NCI-H510A treated with DMSO at 0.1 percent for 48 hours (cell line): ENCODE measurements at places on chromosomes 1 and 21.

GRCh38 chr1:15975358-15975804, 520 bp downstream of the ZBTB17 start:
- peak; percentile 64 for DNase-seq

DNA sequence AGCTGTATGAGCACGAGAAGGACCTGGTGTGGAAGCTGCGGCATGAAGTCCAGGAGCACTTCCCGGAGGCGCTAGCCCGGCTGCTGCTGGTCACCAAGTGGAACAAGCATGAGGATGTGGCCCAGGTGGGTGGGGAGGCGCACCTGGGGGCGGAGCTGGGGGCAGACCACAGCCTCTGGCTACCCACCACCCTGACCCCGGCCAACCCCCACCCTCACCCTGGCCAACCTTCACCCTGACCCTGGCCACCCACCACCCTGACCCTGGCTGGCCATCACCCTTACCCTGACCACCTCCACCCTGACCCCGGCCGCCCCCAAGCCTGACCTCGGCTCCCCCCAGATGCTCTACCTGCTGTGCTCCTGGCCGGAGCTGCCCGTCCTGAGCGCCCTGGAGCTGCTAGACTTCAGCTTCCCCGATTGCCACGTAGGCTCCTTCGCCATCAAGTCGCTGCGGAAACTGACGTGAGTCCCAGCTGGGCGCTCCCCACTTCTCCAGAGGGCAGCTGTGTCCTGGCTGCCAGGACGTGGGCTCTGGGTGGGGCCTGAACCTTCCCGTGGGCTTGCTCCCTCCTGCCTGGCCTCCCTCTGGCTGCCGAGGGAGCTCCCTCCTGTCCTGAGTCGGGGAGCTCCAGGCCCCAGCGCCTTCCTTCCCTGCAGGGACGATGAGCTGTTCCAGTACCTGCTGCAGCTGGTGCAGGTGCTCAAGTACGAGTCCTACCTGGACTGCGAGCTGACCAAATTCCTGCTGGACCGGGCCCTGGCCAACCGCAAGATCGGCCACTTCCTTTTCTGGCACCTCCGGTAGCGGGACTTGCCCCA, 69.5 kb downstream of the PIK3CD start:
- DNase-seq = no peak

DNA sequence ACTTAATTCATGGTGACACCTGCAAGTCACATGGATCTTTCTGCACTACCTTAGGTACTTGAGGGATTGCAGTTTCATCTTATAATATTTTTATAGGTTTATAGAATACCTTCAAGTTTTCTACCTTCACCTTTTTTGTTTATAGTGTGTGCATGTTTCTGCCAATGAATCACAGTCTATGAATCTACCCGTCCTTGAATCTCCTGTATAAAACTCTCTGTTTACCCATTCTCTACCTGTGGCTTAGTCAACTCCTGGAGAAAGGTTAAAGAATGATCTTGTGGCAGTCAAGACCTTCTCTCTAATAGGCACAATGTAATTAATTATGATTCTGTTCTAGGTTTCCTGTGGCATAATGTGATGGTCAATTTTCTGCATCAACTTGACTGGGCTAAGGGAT, 3.2 kb upstream of the GSTM2 start:
- no peak for DNase-seq

GRCh38 chr1:112409414-112409813, 13.4 kb downstream of the CTTNBP2NL start:
- DNase-seq = no peak

DNA sequence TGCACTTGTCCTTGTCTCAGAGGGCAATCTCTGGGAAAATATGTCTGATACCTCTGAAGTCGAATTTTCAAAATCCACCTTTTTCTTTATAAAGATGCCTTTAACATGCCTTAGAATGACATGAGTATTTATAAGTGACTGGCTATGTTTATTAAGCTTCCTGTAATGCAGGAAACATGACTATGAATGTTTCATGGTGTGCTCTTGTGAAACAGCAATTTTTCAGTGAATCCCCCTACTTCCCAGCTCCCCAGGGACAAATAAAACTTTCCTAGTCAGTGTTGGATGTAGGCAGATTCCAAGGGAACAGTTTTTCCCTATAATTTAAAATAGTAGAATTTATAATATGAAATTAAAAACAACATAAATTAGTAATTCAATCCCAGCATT, 437.0 kb downstream of the LMO4 start:
- no peak for DNase-seq

DNA sequence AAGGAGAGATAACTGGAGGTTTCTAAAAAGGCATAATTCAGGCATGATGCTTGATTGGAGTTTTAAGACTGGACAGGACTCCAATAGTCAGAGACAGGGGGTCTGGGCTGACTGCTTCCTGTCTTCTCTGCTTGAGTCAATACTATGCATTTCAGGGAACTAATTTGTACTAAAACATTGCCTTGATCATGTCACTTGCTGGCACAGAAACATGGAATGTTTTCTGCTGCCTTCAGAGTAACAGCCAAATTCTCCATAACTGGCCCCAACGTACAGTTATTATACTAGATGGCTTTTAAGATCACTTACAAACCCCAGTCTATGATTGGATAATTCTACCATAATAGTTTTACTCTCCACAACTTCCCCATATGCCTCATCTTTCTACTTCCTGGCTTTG, 247.0 kb downstream of the DNM3 start:
- DNase-seq = no peak

DNA sequence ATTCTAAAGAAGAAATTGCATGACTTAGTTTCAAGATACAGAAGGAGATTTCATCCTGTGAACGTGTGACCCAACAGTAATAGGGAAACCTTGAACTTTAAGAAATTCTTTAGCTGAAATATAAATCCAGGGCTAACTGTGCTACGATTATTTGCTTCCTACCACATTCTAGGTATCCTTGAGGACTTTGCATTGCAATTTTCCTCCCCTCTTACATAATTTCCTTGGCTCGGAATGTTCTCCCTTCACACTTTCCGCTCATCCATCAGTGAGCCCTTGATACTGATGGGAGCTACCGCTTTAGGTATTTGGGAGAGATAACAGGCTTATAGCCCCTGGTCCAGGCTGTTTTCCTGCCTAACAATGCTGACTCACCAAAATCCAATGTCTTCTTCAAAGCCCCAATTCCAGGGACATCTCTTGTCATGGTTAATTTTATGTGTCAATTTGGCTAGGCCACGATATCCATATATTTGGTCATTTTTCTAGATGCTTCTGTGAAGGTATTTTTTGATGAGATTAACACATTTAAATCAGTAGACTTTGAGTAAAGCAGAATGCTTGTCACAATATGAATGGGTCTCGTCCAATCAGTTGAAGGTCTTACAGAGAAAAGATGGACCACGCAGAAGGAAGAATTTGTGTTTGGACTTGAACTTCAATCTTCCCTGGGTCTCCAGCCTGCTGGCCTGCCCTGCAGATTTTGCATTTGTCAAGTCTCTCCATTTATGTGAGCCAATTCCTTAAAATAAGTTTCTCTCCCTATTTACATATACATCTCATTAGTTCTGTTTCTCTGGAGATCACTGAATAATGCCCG, 121.2 kb downstream of the PTPN14 start:
- no peak for DNase-seq

- DNase-seq = no peak
Measured at GRCh38 chr21:44557491-44558328, 885 bp downstream of the KRTAP10-3 start.

GRCh38 chr21:24259241-24259640, 1348.0 kb downstream of the MRPL39 start:
- no peak for DNase-seq

- no peak for DNase-seq
Measured at GRCh38 chr1:50522691-50523342, 99.6 kb upstream of the DMRTA2 start.
